ENCODE measurements at places on chromosomes 3 and 15.

- DNase-seq, result no peak
Observed at GRCh38 chr3:187804120-187804744, 59.0 kb upstream of the BCL6 start.

DNA sequence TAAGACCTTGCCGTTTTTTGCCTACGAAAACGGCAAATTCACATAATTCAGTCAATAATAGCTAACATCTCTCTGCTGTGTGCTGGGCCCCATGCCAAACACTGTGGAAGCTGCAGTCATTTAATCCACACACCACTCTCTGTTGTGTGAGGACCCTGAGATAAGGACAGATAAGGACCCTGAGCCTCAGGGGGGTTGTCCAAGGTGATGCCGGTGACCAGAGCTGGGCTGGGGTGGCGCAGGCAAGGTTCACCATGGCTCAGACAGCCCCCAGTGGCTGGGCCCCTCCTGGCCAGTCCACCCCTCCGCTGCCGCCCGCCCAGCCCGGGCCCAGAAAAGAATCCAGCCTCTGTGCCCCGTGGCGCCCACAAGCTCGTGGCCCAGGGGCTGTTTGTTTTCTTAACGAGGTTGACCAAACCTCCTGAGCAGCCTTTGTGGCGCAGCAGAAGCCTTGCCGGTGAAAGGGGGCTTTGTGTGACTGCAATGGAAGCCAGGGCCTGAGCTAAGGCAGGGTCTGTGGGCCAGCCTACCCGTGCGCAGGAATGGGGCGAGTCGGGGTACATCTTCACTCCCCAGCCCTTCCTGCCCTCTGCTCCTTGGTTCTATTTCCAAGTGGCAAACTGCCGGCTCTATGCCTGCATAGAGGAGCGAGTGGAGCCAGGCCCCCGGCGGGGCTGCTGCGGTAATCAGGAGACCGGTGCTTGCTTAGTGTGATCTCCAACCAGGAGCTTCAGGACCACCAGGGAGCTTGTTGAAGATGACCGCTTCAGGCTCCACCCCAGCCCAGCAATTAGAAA lies 4.4 kb upstream of the SNX22 start:
- no peak for DNase-seq

DNA sequence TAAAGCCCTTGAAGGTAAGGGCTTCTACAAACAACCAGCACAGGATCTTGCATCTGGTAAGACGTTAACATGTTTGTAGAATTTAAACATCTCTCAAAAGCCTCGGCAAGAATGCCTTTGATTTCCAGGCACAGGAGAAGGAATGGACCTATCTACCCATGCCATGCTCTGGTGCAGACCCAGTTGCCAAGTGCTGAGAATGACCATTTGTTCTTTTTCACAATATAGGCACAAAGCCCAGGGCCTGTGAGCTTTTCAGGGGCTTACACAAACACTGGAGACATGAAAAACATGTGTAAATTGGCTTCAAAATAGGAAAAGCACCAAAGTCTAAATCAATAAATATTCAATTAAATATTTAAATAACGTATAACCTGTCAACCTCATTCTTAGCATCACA lies 266.9 kb upstream of the TTC14 start:
- no peak for DNase-seq

GRCh38 chr15:56984681-56985481 lies 66.4 kb downstream of the TCF12 start:
- DNase-seq, result no peak

DNA sequence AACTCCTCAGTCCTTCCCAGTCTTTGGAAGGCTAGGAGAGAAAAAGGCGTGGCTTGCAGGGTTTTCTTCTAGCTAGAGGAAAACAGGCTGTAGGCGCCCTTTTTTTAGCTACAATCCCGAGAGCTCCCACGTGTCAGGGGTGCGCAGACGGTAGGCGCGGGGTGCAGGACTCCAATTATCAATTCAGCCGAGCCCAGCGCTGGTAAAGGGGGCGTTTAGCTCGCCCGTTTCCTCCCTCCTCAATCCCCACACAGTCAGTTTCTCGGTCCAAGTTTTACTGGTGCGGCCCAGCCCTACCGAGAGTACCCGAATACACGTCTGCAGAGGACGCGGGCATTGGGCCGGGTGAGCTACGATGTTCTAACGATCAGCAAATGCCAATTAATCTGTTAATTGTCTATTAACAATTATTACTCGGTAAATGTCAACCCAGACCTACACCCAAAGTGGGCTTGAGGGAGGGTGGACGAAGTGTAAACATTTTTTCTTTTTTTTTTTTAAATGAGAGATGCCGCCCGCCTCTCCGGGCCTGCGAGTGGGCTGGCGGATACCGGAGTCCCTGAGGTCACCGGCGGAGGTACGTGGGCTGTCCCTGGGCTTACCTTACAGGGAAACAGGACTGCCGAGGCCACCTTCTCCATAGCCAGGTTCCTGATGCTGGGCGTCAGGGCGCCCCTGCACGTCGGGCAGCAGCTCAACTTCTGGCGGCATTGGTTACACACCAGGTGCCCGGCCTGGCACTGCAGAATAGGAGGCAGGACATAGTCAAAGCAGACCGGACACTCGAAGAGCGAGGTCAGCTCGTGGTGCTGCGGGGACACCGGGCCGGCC lies 923 bp downstream of the SIAH2 start:
- no peak for DNase-seq

GRCh38 chr15:77070180-77070494 lies 772 bp downstream of the TSPAN3 start:
- no peak for DNase-seq

DNA sequence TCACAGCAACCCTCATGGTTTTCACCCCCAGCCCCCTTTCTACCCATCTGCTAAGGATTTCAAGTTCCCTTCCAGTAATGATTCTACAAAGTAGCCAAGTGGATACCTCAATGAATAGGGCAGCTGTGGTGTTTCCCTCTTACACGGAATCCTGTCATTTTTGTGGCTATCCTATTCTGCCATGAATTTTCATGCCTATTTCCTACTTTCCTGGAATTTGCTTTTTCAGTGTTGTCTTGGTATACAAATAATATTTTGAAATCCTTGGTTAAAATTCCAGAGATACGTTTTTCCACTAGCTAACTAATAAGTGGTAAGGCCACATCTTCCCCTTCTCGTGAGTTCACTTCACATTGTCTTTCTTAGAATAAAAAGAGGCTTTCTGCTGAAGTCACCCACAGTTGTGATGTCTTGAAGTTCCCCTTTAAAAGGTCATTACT lies 7.5 kb downstream of the ADPRH start:
- DNase-seq, result no peak

- DNase-seq, result no peak
Observed at GRCh38 chr15:74982183-74982582, 13.2 kb upstream of the SCAMP5 start.
